ENCODE measurements at places on chromosomes 4 and X.

DNA sequence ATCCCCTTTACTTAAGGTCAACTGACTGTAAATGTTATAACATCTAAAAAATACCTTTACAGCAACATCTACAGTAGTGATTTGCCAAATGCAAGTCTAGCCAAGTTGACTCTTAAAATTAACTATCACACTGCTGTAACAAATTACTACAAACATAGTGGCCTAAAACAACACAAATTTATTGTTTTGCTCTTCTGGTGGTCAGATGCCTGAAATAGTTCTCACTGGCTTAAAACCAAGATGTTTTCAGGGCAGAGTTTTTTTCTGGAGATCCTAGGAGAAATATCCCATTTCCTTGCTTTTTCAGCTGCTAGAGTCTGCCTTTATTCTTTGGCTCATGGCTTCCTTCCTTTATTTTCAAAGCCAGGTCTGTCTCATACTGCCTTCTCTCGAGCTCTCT lies 120.5 kb downstream of the ADGRL3 start:
- no peak for DNase-seq

- DNase-seq, result no peak
Measured at GRCh38 chr4:54139332-54139731, 39.4 kb downstream of the GSX2 start.

DNA sequence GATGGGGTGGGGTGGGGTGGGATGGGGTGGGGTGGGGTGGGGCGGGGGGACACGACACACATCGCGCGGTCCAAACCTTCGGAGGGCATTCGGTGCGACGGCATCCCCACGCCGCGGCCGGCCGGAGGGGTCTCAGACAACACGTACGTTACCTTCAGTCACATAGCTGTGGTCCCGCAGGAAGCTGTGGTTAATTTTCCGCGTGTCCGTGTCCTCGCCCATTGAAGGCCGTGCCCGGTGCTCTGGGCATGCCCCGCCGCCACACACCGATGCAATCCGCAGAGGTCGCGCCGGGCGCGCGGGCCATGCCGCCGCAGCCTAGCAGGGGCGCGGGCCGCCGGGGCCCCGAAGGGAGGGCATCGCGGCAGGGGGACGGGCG lies 417 bp downstream of the PPP2R2C start:
- no peak for DNase-seq

DNA sequence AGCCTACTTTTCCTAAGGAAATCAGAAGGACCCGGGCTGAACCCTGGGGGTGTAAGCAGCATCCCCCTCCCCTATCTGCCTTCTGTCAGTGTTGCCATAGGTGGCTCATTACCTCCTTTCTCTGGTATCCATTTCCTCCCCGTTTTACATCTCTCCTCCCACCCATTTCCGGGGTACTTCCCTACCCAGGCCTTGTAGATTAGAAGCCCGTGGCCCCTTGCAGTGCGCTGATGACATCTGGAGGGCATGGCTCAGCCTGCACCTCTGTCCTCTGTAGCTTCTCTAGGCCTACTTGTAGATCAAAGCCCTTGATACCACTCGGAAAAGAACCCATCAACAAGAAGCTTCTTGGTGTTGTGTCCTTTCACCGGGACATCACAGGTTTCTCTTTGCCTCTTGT lies 71.8 kb downstream of the NBDY start:
- no peak for DNase-seq

- DNase-seq, result no peak
Measured at GRCh38 chr4:123477711-123478209, 81.2 kb downstream of the SPRY1 start.

DNA sequence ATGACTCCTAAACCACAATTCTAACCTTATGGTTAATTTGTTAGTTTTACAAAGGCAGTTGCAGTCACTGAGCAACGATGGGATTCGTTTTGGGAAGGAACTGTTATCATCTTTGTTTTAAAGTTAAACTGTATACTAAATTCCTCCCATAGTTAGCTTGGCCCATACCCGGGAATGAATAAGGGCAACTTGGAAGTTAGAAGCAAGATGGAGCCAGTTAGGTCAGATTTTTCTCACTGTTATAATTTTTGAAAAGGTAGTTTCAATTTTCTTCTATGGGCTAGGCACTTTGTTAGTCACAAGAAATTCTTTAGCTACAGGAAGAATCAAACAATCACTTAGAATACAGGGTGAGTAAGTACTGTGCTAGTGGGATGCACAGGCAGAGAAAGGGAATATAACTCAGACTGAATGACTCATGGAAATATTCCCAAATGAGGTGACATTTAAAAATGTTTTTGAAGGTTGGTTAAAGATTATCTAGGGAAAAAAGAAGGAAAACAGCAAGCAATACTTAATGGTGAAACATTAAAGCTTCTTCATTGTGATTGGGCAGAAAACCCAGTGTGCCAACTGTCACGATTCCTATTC lies 153.6 kb downstream of the MAGEB17 start:
- no peak for DNase-seq

DNA sequence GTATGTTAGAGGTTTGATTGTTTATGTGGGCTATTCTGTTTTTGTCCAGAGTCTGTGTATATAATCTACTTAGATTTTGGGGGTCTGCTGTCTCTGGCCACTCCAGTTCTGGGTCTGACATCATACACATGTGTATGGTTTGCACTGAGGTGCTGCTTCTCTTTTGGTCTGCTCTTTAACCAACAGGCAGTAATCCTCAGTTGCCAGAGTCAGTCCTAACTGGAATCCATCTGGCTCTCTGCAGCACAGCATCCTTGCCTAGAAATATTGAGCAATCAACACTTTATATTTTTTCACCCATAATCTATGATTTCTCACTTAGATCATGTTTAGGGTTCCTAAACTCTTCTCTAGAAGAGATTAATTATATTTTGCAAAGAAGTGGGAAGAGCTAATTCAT lies 98.3 kb upstream of the SFRP2 start:
- DNase-seq, result no peak
